ENCODE measurements at places on chromosomes 2 and 18.

DNA sequence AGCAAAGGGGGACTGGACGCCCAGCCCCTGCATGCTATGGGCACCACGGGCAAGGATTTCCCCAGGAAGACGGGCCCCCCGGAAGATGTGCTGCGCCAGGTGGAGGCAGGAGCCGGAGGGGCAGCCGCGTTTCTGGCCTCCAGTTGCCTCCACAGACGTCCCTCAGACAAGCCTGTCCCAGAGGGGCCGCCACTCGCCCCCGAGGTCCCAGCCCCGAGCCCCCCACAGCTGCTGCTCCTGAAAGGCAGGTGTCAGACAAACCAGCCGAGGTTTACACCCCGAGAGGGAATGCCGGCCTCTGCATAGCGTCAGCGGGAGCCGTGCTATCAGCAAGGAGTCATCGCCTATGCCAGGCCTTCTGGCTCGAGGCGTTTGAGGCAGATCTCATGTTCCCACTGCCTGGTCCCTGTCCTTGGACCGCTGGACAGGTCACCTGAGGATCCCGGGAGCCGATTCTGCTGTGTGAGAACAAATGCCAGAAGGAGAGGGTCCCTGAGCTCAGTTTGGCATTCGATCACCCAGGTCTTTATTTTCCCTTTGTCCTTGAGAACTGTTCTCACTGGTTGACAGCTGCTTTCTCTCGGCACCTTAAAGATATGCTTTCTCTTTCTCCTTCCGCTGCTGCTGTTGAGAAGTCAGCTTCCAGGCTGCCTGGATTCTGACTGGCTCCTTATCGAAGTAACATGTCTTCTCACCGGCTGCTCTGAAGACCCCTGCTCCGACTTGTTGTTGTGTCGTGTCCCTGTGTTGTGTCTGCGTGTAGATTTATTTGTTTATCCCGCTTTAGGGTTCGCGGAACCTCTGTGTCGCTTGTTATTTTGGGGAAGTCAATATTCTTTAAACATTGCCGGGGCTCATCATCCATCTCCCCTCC is 20.6 kb downstream of the CROCC2 start:
- no peak for DNase-seq

- no peak for DNase-seq
Measured at GRCh38 chr18:3761266-3761665, 311.3 kb downstream of the TGIF1 start.

GRCh38 chr2:226887940-226888339 is 52.1 kb downstream of the RHBDD1 start:
- DNase-seq, result no peak

DNA sequence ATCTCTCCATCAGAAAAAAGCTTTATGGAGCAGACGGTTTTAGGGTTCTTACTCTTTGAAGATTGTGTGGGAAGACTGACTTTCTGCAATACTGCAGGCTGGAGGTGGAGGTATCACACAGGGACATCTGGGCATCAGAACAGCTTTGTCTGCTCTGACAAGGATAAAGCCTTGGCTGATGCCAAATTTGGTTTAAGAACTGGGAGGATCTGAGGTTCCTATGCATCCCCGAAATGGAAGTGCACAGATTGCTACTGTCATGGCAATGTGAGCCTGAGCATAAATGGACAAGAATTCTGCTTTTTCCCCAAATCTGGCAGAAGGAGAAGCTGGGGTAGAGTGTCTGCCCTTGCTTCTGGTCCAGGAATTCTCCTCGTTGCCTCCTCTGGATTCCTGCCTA is 424.3 kb downstream of the SLC4A3 start:
- DNase-seq, result no peak

DNA sequence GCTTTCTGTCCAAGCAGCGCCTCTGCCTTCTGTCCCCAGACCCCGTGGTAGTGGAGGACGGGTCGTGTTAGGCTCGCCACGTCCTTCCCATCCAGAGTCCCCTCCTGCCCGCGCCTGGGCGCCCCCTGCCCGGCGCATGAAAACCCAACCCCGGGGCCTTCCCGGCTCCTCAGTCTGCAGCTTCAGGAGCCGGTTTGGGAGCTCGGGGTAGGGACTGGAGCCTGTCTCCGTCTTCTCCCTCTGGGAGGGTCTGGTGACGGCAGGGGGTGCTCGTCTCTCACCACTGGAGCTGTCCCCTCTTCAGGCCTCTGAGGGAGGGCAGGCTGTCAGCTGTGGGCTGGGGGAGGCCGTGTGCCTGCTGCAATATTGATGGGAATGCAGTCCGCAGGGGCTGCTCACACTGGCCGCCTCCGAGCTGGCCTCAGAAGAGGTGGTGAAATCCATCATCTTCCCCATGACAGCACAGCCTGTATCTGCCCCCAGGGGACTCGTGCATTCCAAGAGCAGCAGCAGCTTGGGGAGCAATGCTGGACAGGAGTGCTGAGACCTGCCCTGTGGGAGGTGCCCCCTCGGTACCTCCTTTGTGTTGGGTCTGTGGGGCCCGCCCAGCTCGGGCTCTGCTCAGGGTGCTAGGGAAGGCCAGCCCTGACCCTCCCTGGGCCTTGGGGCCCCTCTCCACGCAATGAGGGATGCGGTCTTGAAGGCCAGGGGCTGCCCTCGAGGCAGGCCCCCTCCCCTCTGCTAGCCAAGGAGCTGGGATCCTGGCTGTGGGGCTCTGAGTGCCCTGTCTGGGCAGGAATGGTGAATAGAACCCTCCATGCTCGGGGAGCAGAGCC is 17.8 kb upstream of the KLHL30 start:
- DNase-seq, result no peak

DNA sequence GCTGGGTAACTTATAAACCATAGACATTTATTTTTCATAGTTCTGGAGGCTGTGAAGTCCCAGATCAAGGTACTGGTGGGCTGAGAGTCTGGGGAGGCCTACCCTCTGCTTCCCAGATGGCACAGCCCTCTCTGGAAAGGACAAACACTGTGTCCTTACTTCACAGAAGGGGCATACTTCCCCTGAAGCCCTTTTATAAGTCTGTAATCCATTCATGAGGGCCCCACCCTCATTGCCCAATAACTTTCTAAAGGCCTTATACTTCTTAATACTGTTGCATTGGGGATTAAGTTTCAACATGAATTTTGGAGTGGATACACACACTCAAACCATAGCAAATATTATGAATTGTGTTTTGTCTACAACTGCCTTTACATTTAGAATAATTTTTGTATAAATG is 36.0 kb downstream of the ATIC start:
- DNase-seq, result no peak

GRCh38 chr18:47204908-47205522 is 28.9 kb upstream of the IER3IP1 start:
- DNase-seq, result peak; percentile 4

GRCh38 chr2:182406221-182406620 is 20.6 kb downstream of the PDE1A start:
- DNase-seq, result no peak
